ENCODE measurements at places on chromosomes 5 and 9. TPM values are rescaled to one million over a fixed set of nuclear protein-coding genes. Genes with fewer than 3 reads are reported as not detected.

DNA sequence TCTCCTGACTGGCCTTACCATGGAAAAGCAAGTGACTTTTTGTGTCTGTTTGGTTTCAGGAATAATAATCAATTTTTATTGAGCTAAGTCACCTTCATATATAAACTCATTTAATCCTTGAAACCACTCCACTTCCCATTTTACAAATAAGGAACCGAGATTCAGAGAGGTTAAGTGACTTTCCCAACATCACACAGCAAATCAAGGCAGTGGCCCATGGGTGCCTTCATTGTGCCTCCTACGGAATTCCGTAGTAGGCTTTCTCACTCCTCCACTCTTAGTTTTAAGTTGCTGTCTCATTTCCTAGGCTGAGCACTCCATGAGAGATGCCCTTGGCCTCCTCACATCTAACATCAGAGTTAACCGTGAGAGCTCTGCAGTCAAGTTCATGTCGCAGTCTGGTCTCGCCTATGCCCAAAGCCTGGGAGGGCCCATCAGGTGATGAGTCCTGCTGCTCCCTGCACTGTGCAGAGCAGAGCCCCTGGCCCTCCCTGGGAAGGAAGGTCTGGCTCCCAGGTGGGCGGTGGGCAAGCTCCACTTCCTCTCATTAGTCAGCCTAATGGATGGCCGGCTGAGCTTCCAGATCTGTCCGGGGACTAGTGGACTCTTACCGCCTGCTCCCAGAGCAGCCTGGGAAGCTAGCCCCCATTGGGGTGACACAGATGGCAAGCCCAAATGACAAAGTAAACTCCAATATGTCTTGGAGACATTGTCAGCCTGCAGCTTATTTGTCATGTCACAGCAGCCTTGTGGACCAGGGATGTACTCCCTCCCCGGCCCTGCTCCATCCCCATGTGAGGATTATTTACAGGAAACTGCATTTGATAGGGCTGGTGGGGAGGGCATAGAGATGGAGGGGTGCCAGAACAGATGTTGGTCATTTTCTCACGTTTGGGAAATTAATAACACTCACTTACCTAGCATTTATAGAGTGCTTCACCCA is 123.4 kb downstream of the MVB12B start:
- DNase-seq: no peak

Gene SH3PXD2B
- total RNA-seq: 1.3 TPM

GRCh38 chr5:173312821-173313220 is 15.4 kb downstream of the STC2 start:
- no peak for DNase-seq

GRCh38 chr9:8420416-8420815 is 620.8 kb upstream of the DMAC1 start:
- DNase-seq: no peak

Gene MARCOL
- not detected for total RNA-seq

DNA sequence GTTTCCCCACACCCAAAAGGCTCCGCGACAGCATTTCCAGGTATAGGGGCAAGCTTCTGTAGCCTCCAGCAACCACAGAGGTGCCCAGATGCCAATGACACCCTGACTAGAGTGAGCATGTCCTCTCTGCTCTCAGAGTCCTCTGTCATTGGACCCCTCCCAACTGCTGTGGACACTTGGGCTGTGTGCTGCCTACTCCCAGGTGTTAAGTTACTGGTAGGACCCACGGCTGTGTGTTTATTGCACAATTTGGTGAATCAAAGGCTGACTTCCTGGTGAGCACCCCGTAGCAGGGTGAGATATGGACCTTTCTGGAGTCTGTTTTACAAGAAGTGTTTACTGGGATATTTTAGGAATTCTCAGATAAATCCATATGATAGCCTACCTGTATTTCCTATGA is 36.0 kb downstream of the SH3GL2 start:
- no peak for DNase-seq

Gene SHISAL2B
- not detected for total RNA-seq

Gene SOX30
- under 0.01 TPM for total RNA-seq

DNA sequence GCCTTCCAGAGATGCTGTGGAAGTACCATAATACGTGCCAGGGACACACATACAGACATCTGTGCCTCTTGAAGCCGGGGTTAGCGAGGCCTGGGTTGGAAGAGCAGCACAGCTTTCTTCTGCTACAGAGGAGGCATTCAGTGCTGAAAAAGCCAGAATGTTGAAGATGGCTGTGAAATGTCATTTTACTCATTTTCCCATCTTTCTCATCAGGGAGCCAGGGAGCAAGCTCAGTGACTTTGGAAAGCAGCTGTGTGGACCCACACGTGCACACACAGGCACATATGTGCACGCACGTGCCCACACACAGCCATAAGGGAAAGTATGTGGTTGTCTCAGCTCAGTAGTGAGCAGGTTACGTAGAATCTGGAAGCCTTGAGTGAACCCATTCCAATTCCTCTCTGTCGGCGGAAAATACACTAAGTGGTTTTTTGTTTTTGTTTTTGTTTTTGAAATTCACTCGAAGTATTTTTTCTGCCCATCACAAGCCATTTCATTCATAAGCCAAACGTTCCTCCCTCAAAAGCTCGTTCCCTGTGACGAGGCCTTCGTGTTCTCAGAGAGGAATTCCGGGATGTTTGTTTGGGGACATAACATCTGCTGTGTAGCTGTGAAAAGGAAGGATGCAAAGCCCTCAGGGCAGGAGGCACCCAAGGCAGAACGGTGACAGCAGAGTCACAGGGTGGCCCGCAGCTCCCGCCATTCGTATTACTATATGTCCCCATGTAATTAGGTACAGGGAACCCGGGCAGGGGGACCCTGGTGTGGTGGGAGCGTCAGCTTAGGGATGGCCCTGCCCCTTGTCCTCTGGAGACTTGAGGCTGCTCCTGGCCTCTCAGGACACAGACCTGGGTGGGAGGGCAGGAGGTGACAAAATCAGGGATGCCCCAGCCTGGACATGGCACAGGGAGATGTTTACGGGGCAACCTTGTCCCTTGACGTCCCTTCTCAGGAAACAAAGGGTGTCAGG is 29.0 kb upstream of the ANKRD33B start:
- no peak for DNase-seq

DNA sequence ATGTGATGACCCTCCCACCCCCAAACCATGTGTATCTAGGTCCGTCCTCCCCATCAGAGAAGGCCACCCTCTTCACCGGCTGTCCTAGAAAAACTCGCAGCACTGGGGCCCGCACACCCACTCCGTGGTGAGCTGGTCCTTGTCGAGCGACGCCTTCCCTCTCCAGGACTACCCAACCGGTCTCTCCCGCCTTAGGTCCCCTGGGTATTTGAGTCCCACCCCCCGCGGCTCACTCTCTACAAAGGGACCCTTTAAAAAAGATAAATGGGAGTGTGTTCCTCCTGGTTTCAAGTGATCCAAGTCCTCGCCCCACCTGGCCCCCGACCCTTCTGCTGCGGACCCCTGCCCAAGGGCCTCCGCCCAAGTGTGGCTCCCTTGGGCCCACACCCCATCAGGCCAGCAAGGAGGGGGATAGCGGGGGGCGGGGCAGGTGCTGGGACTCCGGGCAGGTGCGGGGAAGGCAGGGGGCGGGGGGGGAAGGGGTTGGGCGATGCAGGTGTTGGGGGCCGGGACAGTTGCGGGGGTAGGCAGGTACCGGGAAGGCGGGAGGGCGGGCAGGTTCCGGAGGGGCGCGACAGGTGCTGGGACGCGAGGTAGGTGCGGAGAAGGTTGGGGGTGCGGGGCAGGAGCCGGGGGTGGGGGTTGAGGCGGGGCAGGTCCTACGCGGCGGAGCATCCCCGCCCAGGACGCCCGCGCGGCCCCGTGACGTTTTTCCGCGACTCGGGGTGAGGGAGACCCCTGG is 970 bp upstream of the ARRDC1 start:
- no peak for DNase-seq

DNA sequence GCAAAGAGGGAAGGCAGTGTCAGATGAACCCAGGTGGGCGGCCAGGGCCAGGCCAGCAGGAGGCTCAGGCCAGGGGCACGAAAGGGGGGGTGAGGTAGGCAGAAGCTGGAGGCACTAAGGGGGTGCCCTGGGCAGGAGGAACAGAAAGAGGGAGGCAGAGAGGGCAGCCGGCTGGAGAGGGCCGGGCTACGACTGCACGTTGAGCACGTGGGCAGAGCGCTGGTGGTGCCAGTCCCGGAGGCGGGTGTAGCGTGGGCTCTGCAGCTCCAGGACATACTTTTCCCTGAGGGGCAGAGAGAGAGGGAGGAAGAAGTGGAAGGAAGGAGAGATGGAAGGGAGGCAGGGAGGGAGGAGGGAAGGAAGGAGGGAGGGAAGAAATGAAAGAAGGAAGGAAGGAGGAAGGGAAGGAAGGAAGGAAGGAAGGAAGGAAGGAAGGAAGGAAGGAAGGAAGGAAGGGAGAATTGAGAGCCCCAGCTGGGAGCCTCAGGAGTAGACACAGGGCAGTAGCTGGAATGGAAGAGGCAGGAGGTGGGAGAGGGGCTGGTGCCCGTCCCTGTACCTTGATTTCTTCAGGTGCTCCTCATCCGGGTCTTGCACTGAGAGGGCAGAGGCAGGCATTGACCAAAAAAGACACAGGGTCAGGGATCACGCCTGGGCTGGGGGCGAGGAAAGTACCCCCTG is 7.0 kb downstream of the PDLIM7 start:
- no peak for DNase-seq

GRCh38 chr5:60597572-60598320 is 102.2 kb downstream of the DEPDC1B start:
- no peak for DNase-seq

DNA sequence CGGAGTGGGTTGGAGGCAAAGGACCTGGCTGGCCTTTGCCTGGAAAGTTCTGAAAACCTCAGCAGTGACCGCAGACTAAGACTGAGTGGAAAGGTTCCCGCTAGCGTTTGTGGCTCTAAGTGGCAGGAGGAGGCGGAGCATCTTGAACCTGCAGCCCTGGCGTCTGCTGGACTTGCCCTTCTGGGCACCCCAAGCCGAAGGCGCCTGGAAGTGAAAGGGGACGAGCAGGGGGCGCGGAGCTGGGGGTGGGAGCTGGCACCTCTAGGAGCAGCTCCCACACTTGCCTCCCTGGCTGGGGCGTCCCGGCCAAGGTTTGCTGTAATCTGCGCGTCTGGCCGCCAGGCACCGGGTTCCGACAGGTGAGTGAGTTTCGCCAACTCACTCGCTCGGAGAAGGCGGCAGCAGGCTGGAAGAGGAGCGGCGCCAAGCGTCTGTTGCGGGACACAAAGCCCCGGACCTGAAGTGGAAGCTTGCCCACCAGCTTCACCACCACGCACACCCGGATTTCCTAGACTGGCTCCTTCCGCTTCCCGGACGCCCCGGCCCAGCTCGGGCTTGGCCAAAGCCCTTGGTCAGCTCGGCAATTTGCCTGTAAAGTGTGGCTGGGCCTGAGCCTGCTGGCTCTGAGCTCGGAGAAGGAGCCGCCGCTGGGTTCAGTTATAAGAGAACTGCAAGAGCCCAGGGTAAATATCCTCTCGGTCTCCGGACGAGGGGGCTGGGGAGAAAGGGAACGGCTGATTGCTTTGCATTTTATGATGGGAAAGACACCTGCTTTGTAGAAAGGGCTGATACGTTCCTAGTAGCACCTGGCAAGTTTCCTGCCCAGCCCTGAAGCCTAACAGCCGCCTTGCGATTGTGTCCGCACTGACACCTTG is at the start of gene GNA14:
Gene GNA14, minus strand, starts transcription at position 89 of the 875 bp plus-strand sequence. CDS start 529 bp downstream, outside the sequence.
- peak; percentile 10 for DNase-seq

Gene SYK
- 62.7 TPM for total RNA-seq

Gene DBH
- not detected for total RNA-seq

- DNase-seq: no peak
These were observed 462.3 kb downstream of the GABRG2 start for GRCh38 chr5:162529886-162530285.

- no peak for DNase-seq
These were observed 188.6 kb downstream of the NR3C1 start for GRCh38 chr5:143214890-143215289.

Gene RUSC2
- total RNA-seq: 17.8 TPM

GRCh38 chr9:137097761-137098462 is 11.1 kb downstream of the MAN1B1 start:
- DNase-seq: no peak

GRCh38 chr5:180563994-180564393 is 27.3 kb downstream of the SCGB3A1 start:
- no peak for DNase-seq

Gene FOXD4
- total RNA-seq: 0.27 TPM

Gene CNTLN
- total RNA-seq: 8.3 TPM

DNA sequence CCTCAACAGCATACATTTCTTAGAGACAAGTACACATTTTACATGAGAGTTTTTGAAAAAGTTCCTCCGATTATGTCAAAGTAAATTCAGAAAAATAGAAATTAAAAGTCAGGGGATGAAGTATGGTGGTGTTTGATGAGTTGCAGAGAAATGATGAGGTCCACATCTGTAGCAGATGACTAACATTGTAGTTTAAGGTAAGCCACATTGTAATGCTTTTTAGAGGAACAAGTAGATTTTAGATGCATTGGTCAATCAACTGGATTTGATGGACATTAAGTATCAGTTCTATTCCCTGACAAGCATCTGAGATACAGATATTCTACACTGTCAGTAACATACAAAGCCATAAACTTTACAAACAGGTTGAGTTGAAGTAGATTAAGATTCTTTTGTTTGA is 402.4 kb upstream of the RORB start:
- no peak for DNase-seq

- no peak for DNase-seq
These were observed 115.8 kb downstream of the BNC2 start for GRCh38 chr9:16754662-16755061.

Gene IQGAP2
- total RNA-seq: 86.2 TPM

Gene GABRA1
- not detected for total RNA-seq

Gene HTR4
- under 0.01 TPM for total RNA-seq

DNA sequence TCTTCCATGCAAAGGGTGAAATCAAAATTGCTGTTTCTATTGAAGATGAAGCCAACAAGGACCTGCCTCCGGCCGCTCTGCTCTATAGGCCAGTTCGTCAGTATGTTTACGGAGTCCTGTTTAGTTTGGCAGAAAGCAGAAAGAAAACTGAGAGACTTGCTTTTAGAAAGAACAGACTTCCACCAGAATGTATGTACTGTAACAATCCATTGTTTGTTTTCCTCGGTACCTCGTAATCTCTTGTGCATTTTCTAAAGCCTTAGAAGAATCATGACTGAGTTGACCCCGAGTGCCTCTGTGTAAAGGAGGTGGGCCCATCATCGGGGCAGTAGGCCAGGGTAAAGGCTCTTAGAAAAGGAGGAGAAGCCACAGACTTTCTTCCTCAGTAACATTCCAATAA is 44.2 kb upstream of the PHF2 start:
- no peak for DNase-seq

Gene TCERG1
- 61.7 TPM for total RNA-seq

DNA sequence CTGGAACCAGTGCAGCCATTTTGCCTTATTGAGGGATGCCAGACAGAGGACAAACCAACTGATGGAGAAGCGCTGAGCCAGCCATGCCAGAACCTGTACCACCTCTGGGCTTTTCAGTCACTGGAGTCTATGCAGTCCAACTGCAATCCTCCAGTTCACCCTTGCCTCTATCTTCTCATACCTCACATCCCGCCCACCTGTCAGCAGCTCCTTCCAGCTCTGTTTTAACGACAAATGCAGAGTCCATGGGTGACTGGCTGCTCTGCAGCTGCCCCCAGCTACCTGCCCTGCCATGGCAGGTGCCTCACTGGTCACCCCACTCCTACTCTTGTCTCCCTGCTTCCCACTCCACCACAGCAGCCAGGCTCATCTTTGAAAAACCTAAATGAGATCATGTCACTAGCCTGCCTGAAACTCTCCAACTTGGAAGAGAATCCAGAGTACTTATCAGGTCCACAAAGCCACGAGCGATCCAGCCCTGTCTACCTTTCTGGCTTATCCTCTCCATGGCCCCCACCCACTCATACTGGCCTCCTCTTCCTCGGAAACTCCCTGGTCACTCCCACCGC is 14.0 kb upstream of the ACSL6 start:
- no peak for DNase-seq

GRCh38 chr9:89814340-89815040 is 209.7 kb downstream of the GADD45G start:
- DNase-seq: peak; percentile 28
